Activated T-helper 1 cell treated with anti-CD3 and anti-CD28 coated beads, Interleukin-12 subunit alpha, Interleukin-12 subunit beta, Interleukin-2, Interleukin-4 antibody, amounts not matched to agents 30 ng/mL and 10 ng/mL and 1 ng/mL, durations not matched to agents 14 hours and 24 hours and 36 hours (primary cell): ENCODE measurements at places on chromosomes 3 and 15. TPM values are rescaled to one million over a fixed set of nuclear protein-coding genes. Genes with fewer than 3 reads are reported as not detected.

Gene SPSB4
- not detected in 2 replicates for total RNA-seq

Gene ANKUB1
- total RNA-seq, result not detected in 2 replicates

Gene ANKRD63
- total RNA-seq, result not detected in 2 replicates

Gene CFAP20DC
- total RNA-seq, result 0.86 and 1.2 TPM in 2 replicates

Gene MESP1
- 4.6 and 6.6 TPM in 2 replicates for total RNA-seq

Gene AAGAB
- total RNA-seq, result 41.7 and 44.0 TPM in 2 replicates

Gene NSUN3
- 18.8 and 19.7 TPM in 2 replicates for total RNA-seq

Gene TGM4
- not detected in 2 replicates for total RNA-seq

Gene NRG4
- not detected in 2 replicates for total RNA-seq

Gene ZDHHC19
- total RNA-seq, result 0.36 TPM in 1 of 2 replicates, not detected in the other

Gene NR2E3
- not detected in 2 replicates for total RNA-seq
